Airway epithelial cell (primary cell): ENCODE measurements at places on chromosomes 7 and 10. TPM values are rescaled to one million over a fixed set of nuclear protein-coding genes. Genes with fewer than 3 reads are reported as not detected.

Gene CTBP2
- total RNA-seq = 66.0 and 83.1 TPM in 2 replicates

Gene HOXA7
- not detected in 2 replicates for total RNA-seq

Gene AGBL3
- 0.56 and 3.0 TPM in 2 replicates for total RNA-seq

Gene FAM25G
- 5.3 and 29.8 TPM in 2 replicates for total RNA-seq

Gene CCL26
- total RNA-seq = not detected in 2 replicates

Gene TNKS2
- total RNA-seq = 22.8 and 28.9 TPM in 2 replicates

Gene TFEC
- not detected in 2 replicates for total RNA-seq

Gene ITIH5
- not detected in 2 replicates for total RNA-seq

Gene GPR26
- total RNA-seq = not detected in 2 replicates

Gene LEP
- total RNA-seq = 0.14 and 0.28 TPM in 2 replicates

Gene TSPAN13
- 33.9 and 35.8 TPM in 2 replicates for total RNA-seq

Gene KIF11
- total RNA-seq = 18.7 and 20.8 TPM in 2 replicates

Gene SFTPA1
- total RNA-seq = not detected in 2 replicates

Gene ACTL6B
- not detected in 2 replicates for total RNA-seq

Gene RAMP3
- total RNA-seq = not detected in 2 replicates

Gene SSMEM1
- total RNA-seq = not detected in 2 replicates

Gene CALHM1
- not detected in 2 replicates for total RNA-seq

Gene NPSR1
- total RNA-seq = not detected in 2 replicates

Gene OPN1SW
- total RNA-seq = not detected in 2 replicates

Gene OR9A2
- total RNA-seq = not detected in 2 replicates

Gene LRGUK
- total RNA-seq = not detected in 2 replicates

Gene NRCAM
- total RNA-seq = 1.1 and 2.6 TPM in 2 replicates

Gene GPR15LG
- 44.5 and 87.7 TPM in 2 replicates for total RNA-seq

Gene CYP3A4
- total RNA-seq = 0.14 TPM in 1 of 2 replicates, not detected in the other

Gene CLEC2L
- not detected in 2 replicates for total RNA-seq

Gene ZFAND2A
- total RNA-seq = 10.7 and 11.2 TPM in 2 replicates

Gene GPR85
- total RNA-seq = 1.1 and 4.6 TPM in 2 replicates

Gene CRCP
- 28.8 and 43.3 TPM in 2 replicates for total RNA-seq

Gene RNF148
- not detected in 2 replicates for total RNA-seq

Gene AQP1
- total RNA-seq = not detected in 2 replicates

Gene MACC1
- 16.3 and 16.7 TPM in 2 replicates for total RNA-seq

Gene GJC3
- total RNA-seq = not detected in 2 replicates

Gene WDR86
- total RNA-seq = 0.14 and 1.8 TPM in 2 replicates

Gene TMEM236
- 0.07 TPM in 1 of 2 replicates, not detected in the other for total RNA-seq

Gene FAM20C
- total RNA-seq = 14.4 and 16.2 TPM in 2 replicates

Gene TAS2R16
- total RNA-seq = not detected in 2 replicates

Gene COBL
- total RNA-seq = 2.0 and 3.0 TPM in 2 replicates

Gene CXCL12
- not detected in 2 replicates for total RNA-seq

Gene WEE2
- total RNA-seq = not detected in 2 replicates

Gene ENO4
- total RNA-seq = not detected in 2 replicates

Gene TMEM178B
- not detected in 2 replicates for total RNA-seq

Gene PALS2
- 3.7 and 7.9 TPM in 2 replicates for total RNA-seq

Gene AP3M1
- total RNA-seq = 25.8 and 30.3 TPM in 2 replicates

Gene SRRM3
- total RNA-seq = 0.19 and 0.85 TPM in 2 replicates

Gene TNS3
- 14.8 and 17.8 TPM in 2 replicates for total RNA-seq

Gene OR13A1
- total RNA-seq = not detected in 2 replicates

Gene TRIM50
- total RNA-seq = not detected in 2 replicates

Gene HIPK2
- total RNA-seq = 10.4 and 18.5 TPM in 2 replicates

Gene PNLIPRP1
- total RNA-seq = not detected in 2 replicates

Gene TECPR1
- 8.6 and 10.9 TPM in 2 replicates for total RNA-seq

Gene CRYGN
- total RNA-seq = not detected in 2 replicates

Gene CYP2C19
- 0.14 TPM in 1 of 2 replicates, not detected in the other for total RNA-seq

Gene TSPAN15
- total RNA-seq = 12.0 and 18.0 TPM in 2 replicates

Gene ZNF804B
- not detected in 2 replicates for total RNA-seq

Gene C10orf53
- not detected in 2 replicates for total RNA-seq

Gene SMO
- total RNA-seq = 17.4 and 17.9 TPM in 2 replicates

Gene IGF2BP3
- 22.0 and 28.0 TPM in 2 replicates for total RNA-seq
